Hematopoietic multipotent progenitor cell treated with erythropoietin and hydrocortisone succinate and interleukin-3 and kit ligand, for 17 days (in vitro differentiated cells): ENCODE measurements at places on chromosomes 13 and 19.

DNA sequence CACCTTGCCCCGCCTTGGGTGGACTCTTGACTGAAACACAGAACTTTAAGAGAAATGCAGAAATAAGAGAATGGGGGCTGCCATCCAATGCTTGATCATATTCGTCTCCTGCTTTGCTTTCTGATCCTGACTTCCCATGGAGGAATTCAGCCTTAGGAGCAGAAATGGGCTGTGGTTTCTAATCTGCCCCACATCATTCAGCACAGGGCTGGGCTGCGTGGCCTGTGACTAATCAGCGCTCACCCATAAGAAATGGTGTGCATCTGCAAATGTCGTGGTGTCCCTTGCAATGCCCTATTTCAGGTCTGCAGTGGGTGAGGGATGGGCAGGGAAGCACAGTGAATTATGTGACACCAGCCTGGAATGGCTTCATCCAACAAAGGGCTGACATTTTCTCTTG is 60.7 kb upstream of the URI1 start:
- DNase-seq: no peak

GRCh38 chr13:107076801-107077200 is 508.9 kb upstream of the ARGLU1 start:
- DNase-seq: no peak

DNA sequence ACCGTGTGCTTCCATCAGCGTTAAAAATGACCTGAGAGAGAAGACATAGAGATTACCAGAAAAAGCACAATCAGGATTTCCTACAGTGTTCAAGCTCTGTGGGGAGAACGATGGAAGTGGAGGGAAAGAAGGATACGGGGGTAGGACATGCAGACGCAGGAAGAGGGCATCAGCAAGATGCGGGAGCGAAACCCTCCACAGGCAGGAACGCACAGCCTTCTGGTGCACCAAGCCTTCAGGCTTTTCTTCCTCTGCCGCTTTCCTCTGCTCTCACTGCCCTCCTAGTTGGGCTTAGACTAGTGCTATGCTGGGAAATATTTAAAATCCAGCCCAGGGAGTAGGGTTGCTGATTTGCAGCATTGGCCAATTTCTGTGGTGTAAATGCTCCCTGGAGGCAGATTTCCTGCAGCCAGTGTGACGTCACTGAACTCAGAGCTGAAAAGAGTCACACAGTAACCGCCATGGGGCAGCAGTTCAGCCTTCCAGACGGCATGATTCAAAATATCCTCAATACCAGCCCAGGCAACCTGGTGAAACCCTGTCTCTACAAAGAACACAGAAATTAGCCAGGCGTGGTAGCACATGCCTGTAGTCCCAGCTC is 205.1 kb upstream of the SOX1 start:
- no peak for DNase-seq

DNA sequence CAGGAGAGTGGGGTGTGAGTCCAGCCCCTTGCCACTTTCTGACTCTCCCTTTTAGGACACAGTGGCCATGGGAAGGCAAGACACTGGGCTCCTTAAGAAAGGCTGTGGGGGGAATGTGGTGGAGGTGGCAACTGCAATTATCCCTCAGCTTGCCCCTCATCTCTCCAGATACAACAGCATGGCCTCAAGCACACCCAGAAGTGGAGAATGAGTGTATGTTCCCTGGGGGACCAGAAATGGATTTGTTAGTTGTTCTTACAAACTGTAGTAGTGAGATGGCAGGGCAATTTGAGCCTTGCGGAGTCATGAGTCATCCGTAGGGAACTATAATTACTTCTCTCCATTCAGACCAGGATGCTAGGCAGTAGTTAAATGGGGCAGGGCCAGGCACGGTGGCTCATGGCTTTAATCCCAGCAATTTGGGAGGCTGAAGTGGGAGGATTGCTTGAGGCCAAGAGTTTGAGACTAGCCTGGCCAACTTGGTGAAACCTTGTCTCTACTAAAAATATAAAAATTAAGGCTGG is 25.6 kb upstream of the CXCL17 start:
- DNase-seq: no peak

DNA sequence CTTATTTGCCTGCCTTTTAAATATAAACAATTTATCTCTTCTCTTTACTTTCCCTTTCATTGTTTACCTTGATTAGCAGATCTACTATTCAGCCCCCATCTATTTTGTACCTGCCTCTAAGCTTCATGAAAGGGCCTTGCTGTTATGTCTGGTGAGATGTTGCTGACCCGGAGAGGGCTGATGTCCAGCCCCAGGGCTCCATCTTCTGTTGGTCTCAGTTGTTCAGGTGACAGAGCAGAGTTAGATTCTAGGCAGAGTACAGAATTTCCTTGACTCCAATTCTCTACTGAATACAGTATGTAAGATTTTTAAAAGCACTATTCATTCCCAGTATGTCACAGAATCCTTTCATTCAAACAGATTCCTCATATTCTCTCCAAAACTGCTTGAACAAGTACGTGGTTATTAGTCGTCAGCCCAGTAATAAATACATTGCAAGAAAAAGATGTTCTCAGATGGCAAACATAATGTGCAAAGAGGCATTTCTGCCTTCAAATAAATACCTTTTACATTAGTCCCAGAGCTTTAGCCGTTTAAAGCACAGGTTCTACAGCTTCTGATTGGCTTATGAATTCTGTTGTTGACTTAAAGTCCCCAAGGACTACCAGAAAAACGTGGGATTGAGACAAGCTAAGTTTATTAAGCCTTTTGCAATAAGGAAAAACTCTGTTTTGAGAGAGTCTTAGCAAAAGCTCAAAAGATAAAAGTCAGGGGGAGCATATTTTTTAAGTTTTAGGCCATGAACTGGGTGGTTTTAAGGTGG is 159.1 kb downstream of the GPC5 start:
- DNase-seq: no peak

GRCh38 chr13:67048084-67048820 is 181.9 kb downstream of the PCDH9 start:
- no peak for DNase-seq

DNA sequence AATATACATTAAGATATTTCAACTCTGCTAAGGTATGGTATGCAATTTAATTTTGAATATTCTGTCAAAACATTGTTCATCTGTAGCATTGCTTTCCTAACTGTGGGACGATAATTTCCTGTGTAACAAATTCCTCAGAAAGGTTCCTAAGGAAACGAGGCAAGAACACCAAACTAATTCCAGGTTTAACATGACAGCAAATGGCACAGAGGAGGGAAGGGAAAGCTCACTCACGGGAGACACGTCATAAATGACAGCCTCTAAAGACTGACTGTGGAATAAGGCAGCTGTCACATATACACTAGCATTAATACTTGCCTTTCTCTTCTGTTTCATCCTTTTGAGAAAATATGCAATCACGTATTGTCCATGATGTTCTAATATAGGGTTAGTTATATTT is 380.6 kb downstream of the LIG4 start:
- no peak for DNase-seq

GRCh38 chr19:30492586-30493270 is 120.5 kb downstream of the ZNF536 start:
- no peak for DNase-seq

- DNase-seq: no peak
Measured at GRCh38 chr19:34502582-34503411, 21.2 kb downstream of the WTIP start.

GRCh38 chr19:55071129-55071502 is 4.6 kb upstream of the EPS8L1 start:
- no peak for DNase-seq

- DNase-seq: peak; percentile 88
Measured at GRCh38 chr19:45641274-45642105, 2.3 kb upstream of the EML2 start.

GRCh38 chr13:30868799-30869470 is 37.1 kb upstream of the MEDAG start:
- no peak for DNase-seq

DNA sequence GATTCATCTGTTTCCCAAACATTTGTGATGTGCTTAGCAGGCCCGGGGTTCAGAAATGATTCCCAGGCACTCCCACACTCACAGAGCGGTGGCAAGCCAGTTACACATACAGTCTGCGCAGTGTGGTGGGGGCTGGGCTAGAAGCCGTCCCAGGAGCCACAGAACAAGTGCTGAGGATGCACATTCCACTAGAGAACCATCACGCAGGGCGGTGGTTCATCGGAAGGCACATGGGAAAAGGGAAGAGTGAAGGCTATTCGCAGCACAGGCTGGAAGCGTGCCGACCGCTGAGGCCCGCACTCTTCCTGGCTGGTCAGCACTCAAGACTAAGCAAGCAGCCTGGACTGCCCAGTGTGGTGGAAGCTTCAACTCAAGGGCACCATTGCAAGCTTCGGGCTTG is 126.3 kb upstream of the SLC7A1 start:
- DNase-seq: no peak

DNA sequence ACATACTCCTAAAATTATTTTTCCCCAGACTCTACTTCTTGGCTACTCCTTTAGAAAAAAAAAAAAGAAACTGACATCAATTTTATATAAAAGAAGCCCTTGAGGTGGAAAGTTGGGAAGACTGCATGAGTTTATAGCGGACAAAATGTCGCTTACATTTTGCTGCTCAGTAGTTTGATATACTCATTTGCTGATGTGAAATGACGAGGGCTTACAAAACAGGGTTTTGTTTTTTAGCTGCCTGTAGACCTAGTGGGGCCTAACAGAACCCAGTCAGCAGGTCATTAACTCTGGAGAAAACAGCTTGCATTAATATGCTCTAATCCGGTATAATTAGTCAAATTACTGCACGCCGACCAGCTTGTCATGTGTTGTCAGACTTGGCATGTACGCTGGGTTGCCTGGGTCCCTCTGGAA is 37.6 kb upstream of the MAB21L1 start:
- DNase-seq: no peak

DNA sequence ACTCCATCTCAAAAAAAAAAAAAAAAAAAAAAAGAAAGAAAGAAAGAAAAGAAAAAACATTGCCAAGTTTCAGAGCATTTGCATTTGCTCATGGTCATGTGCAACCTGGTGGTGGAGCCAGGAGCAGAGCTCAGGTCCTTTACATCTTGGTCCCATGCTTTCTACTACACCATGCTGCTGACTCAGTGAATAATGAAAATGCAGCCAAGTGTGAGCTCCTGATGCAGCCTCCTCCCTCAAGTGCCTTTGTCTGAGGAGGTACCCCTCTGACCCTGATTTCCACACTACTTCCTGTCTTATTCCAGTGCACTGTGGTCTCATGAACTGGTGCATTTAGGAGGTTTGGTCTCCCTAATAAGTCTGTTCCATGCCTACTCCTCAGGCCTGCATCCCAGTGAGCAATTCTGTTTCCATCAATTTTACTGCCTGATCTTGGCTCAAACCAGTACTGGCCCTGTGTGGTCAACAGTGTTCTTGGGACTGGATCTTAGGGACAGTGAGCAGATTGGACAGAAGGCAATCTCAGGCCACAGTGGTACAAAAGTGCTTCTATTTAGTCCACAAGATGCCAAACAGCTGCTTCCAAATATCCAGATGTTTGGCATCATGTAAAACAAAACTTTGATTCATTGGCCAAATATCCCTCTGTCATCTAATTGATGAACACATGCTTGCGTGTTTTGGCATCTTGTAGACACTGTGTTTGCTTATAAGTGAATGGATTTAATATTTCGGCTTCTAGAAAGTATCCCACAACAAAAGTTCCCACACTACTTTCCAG is 28.8 kb upstream of the LRCH1 start:
- DNase-seq: no peak

DNA sequence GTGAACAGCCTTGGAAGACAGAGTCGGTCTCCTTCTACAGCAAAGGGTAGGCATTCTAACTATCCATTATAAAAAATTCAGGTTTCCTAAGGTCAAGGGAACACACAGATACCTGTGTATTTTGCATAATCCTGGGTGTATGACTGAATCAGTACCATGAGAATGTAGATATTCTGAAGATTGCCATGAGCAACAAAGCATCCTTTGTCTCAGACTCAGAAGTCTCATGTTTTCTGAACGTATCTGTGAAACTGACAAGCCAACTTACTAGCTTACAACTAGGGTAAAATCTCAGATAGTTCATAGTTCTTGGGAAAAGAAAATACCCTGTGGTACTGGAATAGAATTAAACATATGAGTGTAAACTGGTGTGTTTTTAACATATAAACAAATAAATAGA is 6.5 kb downstream of the ZNF566 start:
- DNase-seq: no peak

DNA sequence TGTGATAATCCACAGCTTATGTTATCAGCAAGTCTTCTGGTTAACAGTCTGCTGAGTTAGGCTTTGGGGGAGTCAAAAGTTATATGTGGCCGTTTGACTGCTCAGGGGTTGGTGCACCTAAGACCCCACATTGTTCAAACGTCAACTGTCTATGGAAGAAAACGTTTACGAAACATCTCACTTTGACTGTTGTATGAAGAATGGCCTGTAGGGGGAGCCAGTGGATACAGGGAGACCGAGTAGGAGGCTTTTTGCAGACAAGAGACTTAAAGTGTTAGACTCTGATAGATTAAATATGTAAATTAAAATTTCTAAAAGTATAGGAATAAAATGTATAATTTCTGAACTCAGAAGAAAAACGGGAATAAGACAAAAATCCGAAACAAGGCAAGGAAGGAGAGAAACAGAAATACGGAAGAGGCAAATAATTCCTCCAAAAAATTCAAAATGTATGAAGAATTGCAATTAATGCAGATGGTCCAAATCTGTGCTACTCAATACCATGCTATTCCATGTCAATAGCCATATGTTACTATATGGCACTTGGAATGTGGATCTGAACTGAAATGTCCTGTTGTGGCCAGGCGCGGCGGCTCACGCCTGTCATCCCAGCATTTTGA is 37.8 kb downstream of the TNFSF14 start:
- peak; percentile 81 for DNase-seq

- DNase-seq: no peak
Measured at GRCh38 chr13:31427151-31428100, 227.7 kb downstream of the B3GLCT start.

DNA sequence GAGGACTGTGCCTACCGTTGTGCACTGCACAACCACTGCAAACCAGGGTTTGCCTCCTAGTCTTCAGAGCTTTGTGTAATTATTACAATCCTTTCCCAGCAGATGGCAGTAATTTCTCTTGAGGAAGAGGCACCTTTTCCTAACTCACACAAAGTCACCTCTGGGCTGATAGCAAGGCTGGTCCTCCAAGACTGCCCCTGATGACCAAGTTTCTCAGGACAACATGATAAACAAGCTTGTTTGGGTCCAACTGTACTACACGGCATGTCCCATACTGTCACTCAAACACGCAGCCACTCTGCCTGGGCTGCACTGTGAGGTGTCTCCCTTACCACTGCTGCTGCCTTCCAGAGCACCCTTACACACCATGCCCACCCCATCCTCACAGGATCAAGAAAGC is 39.3 kb downstream of the RFXAP start:
- DNase-seq: peak; percentile 64

DNA sequence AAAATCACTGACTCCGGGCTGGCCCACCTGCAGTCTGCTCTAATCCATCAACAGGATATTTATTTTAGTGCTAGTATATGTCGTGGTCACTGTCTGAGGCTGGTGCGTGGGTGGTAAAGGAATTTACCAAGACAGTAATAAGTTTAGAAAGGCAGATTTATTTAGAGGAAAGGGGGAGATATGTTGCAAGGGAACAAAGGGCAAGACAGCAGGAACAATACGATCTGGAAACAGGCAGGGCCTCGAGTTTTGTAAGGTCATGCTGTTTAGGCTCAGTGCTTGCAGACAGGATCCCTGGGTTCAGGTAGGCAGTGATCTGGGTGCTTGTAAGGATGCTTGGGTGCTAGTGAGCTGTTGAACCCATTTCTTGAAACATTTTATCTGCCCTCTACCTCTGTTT is 748.2 kb upstream of the SLITRK5 start:
- no peak for DNase-seq

- DNase-seq: peak; percentile 59
Measured at GRCh38 chr19:10551698-10552301, 8.1 kb downstream of the ATG4D start.

- DNase-seq: no peak
Measured at GRCh38 chr13:83546476-83546875, 335.8 kb downstream of the SLITRK1 start.

- no peak for DNase-seq
Measured at GRCh38 chr13:44574466-44574855, 1.7 kb downstream of the TSC22D1 start.
